Activated CD4-positive, alpha-beta T cell treated with anti-CD3 and anti-CD28 coated beads for 36 hours (primary cell): ENCODE measurements at places on chromosomes 11 and 22.

DNA sequence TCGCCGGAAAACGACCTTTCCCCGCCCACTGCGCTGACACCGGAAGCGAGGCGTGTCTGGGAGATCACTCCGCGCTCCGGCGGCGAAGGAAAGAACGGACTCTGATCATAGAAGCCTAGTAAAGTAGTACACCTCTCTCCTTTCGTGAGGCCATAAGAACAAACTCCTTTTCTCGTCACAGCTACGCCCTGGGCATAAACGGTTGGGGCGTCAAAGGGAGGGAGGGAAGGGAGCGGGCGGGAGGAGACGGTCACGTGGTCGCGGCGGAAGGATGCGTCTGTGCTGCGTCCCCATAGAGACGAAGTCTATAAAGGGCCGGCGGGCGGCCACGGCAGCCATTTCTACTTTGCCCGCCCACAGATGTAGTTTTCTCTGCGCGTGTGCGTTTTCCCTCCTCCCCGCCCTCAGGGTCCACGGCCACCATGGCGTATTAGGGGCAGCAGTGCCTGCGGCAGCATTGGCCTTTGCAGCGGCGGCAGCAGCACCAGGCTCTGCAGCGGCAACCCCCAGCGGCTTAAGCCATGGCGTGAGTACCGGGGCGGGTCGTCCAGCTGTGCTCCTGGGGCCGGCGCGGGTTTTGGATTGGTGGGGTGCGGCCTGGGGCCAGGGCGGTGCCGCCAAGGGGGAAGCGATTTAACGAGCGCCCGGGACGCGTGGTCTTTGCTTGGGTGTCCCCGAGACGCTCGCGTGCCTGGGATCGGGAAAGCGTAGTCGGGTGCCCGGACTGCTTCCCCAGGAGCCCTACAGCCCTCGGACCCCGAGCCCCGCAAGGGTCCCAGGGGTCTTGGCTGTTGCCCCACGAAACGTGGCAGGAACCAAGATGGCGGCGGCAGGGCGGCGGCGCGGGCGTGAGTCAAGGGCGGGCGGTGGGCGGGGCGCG is at the start of gene ATF4:
Gene ATF4 (plus strand): TSS at position 337 of the 880 bp plus-strand sequence. CDS start 884 bp downstream, outside the sequence.
- peak; percentile 93 for DNase-seq

DNA sequence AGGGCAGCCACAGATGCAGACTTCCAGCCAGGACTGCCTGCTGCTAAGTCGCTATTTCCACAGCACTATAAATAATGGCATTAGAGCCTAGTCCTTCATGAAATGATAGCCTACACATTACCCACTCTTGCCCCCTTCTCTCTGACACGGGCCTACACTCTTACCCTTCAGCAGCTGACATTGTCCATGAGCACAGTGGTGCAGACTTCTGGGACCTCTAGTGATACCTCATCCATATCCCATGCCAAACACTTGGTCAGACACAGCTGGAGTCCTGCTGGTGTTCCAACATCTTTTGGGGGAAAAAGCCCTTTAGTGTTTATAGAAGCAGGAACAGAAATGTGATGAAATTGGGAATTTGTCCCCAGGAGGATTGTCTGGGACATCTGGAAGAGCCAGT is 43.4 kb upstream of the RAB1B start:
- DNase-seq: no peak

GRCh38 chr11:124763156-124763947 is 1.3 kb upstream of the ESAM start:
- DNase-seq: peak; percentile 92

- DNase-seq: no peak
These were observed 268.2 kb downstream of the FAM181B start for GRCh38 chr11:82465481-82465880.

GRCh38 chr11:57370251-57370650 is 10.7 kb downstream of the PRG3 start:
- DNase-seq: no peak

DNA sequence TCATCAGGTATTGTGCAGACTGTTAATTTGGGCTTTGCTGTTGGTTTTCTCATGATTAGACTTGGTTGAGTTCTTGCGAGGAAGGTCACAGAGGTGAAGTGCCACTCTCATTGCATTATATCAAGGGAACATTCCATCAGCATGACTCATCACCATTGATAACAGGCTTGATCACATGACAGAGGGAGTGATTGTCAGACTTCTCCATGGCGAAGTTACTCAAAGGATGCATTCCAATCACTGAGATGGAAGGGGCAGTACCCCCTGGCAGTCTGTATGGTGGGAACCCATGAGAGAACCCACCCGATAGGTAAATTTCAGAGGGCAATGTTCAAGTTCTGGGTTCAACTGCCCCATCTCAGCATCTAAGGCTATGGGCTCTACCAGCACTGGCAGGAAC is 19.4 kb upstream of the P2RY2 start:
- DNase-seq: no peak

GRCh38 chr11:75031224-75031753 is 42.6 kb downstream of the NEU3 start:
- no peak for DNase-seq

GRCh38 chr11:313304-313786 is 495 bp upstream of the IFITM1 start:
- peak; percentile 46 for DNase-seq

GRCh38 chr22:48407256-48407955 is 1420.3 kb downstream of the BRD1 start:
- DNase-seq: no peak

GRCh38 chr22:17213976-17214375 is 5.3 kb downstream of the ADA2 start:
- DNase-seq: peak; percentile 74

GRCh38 chr22:38953577-38954413 is 3.6 kb upstream of the APOBEC3A start:
- peak; percentile 90 for DNase-seq

DNA sequence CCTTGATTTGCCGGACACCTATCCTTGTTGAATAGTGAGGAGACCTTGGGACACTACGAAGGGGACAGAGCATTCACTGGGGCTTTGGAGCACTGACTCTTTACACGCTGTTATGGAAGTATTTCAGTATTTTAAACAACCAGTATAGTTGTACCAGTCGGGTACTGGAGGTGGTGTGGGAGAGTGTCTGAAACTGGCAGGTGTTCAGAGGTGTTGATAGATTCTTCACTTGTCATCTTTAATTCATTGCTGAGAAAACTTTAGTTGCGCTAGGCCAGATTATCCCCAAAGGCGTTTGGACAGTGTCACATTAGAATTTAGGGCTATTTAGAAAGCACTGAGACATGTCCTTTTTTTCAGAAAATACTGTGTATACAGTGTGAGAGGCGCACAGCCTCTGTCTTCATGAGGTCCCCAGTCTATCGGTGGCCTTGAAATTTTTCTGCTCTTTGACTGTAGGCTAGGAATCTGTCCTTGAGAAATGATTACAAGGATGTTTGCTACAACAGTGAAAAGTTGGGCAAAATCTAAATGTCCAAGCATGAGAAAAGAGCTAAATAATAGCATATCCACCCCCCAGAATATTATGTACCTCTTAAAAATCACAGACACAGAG is 69.7 kb downstream of the TEAD1 start:
- no peak for DNase-seq

GRCh38 chr11:77801477-77801876 is 19.0 kb downstream of the RSF1 start:
- no peak for DNase-seq

- DNase-seq: no peak
These were observed 47.1 kb downstream of the RRP8 start for GRCh38 chr11:6556139-6556949.

GRCh38 chr11:75955443-75955842 is 140.4 kb downstream of the UVRAG start:
- DNase-seq: no peak

DNA sequence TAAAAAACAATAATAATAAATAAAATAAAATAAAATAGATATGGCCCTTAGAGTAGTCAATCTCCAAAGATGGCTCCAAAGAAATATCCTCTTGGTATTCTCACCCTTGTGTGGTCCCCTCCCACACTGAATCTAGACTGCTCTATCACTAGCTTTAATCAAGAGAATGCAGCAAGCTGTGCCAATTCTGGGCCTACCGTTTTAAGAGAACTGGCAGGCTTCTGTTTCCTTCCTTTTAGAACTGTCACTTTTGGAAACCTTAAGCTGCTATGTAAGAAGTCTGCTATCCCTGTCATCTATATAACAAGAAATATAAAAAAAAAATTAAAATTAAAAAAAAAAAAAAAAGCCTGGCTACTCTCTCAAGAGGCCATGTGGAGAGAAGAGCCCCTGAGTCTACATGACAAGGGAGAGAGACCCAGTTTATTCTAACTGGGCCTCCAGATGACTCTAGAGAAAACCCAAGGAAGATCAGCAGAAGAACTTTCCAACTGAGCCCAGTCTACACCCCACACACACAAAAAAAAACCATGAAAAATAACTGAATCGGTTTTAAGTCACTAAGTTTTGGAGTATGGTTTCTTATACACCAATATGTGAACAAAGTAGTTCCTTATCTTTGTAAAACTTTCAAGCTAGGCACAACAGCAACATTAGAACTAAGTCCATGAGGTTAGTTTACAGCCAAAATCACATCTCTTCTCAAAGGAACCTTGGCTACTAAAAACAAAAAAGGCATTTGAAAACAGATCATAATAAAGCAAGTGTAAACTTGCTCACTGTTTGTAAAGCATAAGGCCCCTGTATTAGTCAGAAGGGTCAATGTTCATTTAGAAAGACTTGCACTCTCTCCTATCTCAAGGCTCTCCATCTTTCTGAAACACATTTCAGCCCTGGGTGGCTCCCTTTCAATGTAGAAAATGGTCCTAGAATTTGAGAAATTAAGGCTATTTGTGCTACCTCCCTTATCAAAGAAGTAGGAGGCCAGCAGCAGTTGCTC is 67.3 kb downstream of the AMBRA1 start:
- DNase-seq: no peak

DNA sequence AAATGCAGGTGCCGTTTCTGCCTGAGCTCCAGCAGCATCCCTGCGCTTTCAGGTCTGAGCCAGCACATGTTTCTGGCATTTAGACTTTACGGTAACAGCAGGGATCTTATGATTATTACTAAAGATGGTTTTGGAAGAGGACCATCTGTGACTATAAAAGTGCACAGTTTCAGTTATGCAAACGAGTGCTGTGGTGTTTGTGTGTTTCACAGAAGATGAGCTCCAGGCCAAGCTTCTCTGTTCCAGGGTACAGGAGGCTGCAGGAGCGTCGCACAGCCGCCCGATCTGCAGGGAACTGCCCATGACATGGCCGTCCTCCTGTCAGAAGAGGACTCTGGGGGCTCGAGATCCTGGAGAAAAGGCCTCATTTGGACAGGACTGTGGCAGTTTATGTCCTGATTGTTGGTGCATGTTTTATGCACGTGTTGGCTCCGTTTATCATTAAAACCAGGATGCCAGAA is 297.3 kb downstream of the TBC1D22A start:
- DNase-seq: no peak

- DNase-seq: no peak
These were observed 94.4 kb upstream of the HORMAD2 start for GRCh38 chr22:29985912-29986311.

- DNase-seq: peak; percentile 99
These were observed 54.2 kb downstream of the GRAMD4 start for GRCh38 chr22:46674367-46674781.

DNA sequence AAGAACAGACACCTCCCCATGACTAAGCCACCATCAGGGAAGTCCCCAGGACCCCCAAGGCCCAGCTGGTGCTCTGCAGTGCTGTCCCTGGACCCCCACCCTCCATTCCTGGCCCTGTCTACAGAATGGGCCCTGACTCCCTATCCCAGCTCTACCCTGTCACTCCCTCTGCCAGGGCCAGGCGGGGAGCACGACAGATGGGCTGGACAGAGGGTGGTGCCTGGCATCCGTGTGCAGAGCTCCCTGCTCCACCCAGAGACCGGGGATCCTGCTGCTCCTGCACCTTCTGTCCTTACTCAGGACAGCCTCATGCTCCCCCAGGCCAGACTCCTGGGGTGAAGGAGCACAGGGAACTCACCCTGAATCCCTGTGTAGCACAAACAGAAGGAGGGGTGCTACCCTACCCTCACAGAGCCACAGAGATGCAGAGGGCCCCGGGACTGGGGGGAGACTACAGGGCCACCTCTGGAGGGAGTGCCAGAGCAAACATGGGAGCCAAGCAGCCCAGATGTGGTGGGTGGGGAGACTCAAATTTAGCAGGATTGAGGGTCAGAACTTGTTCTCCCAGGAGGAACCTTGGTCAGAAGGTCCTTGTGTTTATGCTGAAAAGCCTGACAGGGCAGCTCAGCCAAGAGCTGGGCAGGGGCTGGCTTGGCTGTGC is 2.0 kb downstream of the ARVCF start:
- DNase-seq: no peak

- DNase-seq: no peak
These were observed 14.9 kb upstream of the PVALB start for GRCh38 chr22:36831717-36832116.

- no peak for DNase-seq
These were observed 24.8 kb downstream of the GAB2 start for GRCh38 chr11:78392854-78393253.

DNA sequence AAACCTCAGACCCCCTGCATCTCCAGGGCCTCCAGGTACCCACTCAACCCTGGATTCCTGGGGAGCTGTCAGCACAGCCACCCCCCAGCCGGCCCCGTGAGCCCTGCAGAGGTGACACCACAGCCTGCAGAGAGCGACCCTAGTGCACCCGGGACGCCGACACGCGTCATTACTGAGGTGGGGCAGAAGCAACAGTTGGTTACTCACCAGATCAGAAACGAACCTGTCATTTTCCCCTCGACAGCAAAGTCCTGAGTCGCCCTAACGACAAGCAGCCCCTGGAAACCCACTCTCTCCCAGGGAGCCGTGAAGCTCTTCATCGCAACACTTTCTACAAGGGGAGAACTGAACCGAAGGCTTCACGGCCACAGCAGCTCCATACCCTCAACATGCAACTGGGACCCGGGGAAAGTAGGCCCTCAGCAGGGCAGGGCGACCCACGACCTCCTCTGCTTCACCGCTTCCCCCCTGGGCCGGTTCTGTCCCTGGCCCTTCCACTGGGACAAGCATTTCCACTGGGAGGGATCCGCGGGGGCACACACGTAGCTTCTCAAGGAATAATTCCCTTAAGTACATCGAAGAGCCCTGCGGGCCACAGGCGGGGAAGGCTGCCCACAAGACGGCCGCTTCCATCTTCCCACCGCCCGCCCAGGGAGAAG is 1.6 kb downstream of the BRD1 start:
- peak; percentile 85 for DNase-seq

- no peak for DNase-seq
These were observed 22.4 kb upstream of the API5 start for GRCh38 chr11:43289368-43289767.

DNA sequence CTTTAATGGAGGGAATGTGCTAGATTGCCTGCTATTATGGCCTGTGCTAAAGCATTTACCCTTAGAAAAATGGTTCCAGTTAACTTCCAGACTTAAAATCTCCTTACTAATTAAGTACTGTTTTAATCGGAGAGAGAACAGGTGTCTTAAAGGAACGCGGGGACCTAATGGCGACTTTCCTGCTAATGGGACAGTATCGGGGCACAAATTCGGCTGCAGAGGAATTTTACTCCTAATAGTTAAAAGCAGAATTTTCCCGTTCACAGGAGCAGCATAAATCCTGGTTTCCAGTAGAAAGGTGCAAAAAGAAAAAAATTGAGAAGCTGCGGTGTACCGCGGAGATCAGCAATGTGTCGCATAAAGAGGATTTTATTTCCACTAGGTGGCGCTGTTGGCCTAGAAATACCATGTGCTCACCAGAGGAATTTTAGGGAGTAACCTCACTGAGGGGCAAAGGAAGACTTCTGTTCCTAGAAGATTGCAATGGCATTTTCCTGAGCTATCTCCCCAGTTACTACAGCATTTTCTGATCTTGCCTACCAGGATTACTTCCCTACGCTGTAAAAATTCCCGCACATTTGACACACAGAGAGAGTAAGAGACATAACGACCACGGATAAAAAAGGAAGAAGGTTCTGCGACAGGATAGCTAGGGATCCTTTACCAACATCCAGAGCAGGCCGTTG is 44.5 kb downstream of the ZNF280B start:
- DNase-seq: peak; percentile 71

- no peak for DNase-seq
These were observed 9.7 kb downstream of the DGKZ start for GRCh38 chr11:46356924-46357482.
